Bladder microvascular endothelial cell (primary cell): ENCODE measurements at places on chromosomes 5 and 9. TPM values are rescaled to one million over a fixed set of nuclear protein-coding genes. Genes with fewer than 3 reads are reported as not detected.

IRX2 gene
- under 0.01 TPM in 1 of 2 replicates, not detected in the other for total RNA-seq

ERAP2 gene
- 61.4 and 141 TPM in 2 replicates for total RNA-seq

GBGT1 gene
- 0.32 and 40.5 TPM in 2 replicates for total RNA-seq

SHOC1 gene
- total RNA-seq: not detected in 2 replicates

IL13 gene
- total RNA-seq: not detected in 2 replicates

PRDM9 gene
- not detected in 2 replicates for total RNA-seq

FOXD4L5 gene
- total RNA-seq: under 0.01 and 0.06 TPM in 2 replicates

ATOX1 gene
- 66.3 and 73.3 TPM in 2 replicates for total RNA-seq
